Activated CD4-positive, alpha-beta T cell treated with anti-CD3 and anti-CD28 coated beads, Interleukin-2, amount 10 ng/mL, durations not matched to agents 24 days and 14 days (primary cell): ENCODE measurements at places on chromosomes 7 and 10. TPM values are rescaled to one million over a fixed set of nuclear protein-coding genes. Genes with fewer than 3 reads are reported as not detected.

Gene PTPRN2
- 0.31 and 0.33 TPM in 2 replicates for total RNA-seq

Gene ZNF804B
- total RNA-seq: not detected in 2 replicates

Gene LRRD1
- not detected in 2 replicates for total RNA-seq

Gene ACBD7
- 1.0 and 1.3 TPM in 2 replicates for total RNA-seq

Gene ZNF655
- total RNA-seq: 76.2 and 76.4 TPM in 2 replicates

Gene PLPP4
- total RNA-seq: not detected in 2 replicates

Gene CYP3A4
- not detected in 2 replicates for total RNA-seq

Gene ANKRD61
- total RNA-seq: 0.31 and 0.58 TPM in 2 replicates

Gene CALU
- 56.2 and 57.2 TPM in 2 replicates for total RNA-seq

Gene GTF2IRD1
- 1.4 and 2.7 TPM in 2 replicates for total RNA-seq

- DNase-seq: no peak
Measured at GRCh38 chr7:33872870-33873269, 32.5 kb upstream of the BMPER start.

DNA sequence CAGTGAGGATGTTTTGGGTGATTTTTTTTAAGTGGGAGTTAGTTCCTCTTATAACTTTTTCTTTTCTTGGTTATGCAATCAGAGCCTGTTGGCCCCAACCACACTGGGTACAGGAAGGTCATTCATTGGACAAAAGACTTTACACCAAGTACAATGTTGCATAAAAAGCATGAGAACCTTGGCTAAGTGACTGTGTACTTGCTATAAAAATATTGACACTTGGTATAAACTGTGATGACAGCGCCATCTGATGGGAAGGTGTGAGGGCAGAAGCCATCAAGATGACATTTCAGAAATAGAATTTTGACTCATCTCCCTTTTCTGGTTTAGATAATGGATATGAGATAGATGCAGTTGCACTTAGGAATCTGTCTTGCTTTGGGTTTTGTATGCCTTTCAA is 126.4 kb upstream of the CCDC6 start:
- DNase-seq: peak; percentile 79

DNA sequence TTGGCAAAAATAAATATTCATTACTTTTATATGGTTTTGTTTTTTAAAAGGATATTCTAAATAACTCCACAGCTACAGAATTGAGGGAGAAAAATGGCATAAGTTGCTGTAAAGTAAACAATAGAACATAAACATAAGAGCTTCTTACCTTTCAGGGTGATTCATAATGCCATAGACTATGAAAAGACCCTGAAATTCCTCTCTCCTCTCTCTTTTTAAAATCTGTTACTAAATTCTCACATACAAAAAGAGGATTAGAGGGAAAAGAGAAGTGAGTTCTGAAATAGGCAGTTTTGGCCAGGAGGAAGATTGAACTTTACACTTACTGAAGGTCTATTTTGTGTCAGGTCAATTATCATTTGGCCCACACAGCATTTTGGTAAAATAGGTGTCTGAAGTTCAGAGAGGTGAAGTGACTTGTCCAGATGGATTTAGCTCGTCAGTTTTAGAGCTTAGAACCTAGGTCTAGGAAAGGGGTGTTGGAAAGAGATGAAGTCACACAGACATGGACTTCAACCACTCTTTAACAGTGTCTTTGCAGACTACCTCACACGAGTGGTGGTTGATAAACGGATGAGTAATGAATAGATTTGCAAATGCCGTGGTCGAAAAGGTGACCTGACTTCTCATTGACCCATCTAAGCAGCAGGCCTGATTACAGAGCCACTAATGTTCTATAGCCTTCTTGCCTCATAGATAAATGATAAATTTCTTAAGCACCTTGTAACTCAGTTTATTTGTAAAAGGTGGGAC is 190.6 kb upstream of the CCDC6 start:
- DNase-seq: no peak

DNA sequence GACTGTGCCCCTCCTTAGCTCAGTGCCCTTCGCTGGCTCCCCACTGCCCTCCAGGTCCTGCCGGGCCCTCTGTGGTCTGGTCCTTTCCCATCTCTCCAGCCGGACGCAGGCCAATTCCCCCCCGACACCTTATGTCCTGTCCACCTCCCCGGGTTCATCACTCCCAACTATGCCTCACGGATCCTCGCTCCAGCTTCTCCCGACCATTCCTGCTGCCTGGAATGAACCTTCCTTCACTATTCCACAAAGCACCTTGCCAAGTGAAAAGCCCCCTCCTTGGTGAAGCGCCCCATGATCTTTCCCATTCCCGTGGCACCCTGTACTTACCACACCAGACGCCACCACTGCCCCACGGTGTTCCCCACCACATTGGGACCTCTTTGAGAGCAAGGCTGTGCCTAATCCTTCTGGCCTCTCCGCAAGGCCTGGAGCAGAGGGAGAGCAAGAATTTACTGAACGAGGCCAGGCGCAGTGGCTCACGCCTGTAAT is 47.2 kb downstream of the TMEM270 start:
- DNase-seq: no peak

- DNase-seq: no peak
Measured at GRCh38 chr10:73839276-73839966, 28.0 kb upstream of the NDST2 start.

DNA sequence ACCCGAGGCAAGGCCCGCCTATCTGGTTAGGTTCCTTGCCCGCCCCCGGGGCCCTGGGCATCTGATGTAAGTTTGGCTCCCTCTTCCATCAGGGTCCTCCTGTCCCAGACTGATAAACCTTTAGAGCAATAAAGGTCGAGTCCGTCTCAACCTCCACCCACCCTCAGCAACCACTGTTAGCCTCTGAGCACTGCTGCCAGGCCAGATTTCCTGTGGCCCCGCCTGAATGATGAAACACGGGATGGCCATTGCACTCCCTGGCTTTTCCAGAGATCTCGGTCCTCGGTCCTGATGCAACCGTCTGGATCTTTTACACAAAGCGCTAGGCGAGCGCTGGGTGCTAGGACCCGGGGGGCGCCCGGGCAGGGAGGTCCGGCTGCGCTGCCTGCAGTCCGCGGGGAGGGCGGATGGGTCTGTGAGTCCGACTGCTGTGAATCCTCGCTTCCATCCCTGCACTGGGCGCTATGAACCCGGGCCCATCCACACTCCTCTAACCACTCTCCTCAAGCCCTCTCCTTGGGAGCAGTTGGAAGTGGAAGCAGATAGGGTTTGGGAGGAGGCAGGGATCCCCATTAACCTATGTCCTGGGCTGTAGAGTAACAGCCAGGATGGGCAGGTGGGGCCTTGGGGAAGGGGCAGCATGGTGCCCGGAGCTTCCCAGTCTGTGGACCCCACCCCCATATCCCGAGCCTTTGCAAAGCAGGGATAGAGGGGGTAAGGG is 875 bp upstream of the DDIT4 start:
- peak; percentile 86 for DNase-seq

DNA sequence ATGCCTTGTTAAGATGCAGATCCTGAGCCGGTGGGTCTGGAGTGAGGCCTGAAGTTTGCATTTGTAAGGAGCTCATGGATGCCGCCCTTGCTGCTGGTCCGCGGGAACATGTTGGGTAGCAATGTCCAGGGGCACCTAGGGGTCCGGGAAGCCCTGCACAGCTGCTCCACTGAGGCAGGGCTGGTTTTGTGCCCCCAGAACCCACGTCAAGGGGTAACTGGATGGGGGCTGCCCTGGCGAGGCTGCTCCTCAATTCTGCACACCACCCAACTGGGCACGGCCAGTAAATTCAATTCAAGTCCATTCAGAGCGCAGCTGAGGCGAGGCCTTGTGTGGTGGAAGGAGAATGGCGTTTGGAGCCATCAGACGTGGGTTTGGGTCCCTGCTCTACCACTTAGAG is 246.3 kb upstream of the PITRM1 start:
- no peak for DNase-seq

GRCh38 chr7:135745703-135746312 is 2.8 kb downstream of the FAM180A start:
- no peak for DNase-seq

GRCh38 chr10:122132331-122132755 is 138.8 kb upstream of the BTBD16 start:
- DNase-seq: no peak

- no peak for DNase-seq
Measured at GRCh38 chr7:145313551-145313950, 477.7 kb upstream of the TPK1 start.

DNA sequence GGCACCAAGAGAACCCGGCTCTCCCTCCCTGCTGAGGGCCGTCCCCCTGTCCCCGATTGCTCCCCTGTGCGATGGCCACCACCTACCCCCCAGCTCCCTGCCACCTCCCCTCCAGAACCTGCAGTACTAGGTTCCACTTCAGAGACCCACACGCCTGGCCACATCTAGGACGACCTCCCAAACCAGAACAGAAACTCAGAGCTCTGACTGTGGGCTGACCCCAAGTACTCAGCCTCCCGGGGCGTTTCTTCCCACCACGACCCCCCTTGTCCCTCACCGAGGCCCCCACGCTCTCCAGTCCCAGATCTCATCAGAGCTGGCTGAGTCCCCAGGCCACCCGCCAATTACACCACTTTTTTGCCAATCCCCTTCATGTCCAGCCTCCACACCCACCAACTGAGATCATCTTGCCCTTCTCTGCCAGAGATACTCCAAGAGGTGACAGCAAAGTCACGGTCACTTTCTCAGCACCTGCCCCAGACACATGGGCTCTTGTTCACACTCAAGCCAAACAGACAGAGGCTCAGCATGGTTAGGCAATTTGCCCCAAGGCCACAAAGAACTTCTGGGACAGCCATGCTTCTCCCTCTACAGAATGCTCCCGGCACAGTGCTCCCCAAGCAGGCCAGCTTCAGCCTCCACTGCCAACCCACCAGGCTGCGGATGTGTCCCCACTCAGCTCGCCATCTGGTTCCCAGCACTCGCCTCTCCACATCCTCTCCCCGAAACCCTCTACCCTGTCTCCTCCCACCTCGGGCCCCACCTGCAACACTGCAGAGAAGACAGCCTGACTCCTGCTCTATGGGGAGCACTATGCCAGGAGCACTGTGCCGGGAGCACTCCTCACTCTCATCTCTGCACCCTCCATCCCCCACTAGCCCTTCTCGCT is 4.7 kb downstream of the TMEM120A start:
- DNase-seq: no peak

DNA sequence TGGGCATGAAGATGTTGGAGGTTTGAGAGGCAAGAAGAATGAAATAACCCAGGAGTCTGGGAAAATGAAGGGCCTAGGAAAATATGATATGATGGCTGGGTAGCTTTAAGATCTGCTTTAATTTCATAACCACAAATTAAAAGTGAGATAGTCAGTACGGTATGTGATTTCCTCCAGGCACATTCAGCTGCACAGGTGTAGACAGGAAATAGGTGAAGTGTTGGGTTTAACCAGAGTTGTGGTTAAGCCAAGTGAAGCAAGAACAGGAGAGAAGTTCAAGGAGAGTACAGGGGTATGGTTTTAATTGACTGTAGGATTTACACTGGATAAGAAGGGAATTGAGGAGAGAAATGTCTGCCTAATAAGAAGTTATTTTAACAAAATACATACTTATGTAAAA is 2.6 kb downstream of the PNLIPRP3 start:
- no peak for DNase-seq

- DNase-seq: no peak
Measured at GRCh38 chr7:46449743-46450142, 528.7 kb upstream of the IGFBP3 start.

- no peak for DNase-seq
Measured at GRCh38 chr7:1054438-1054837, 10.1 kb downstream of the GPR146 start.

GRCh38 chr7:55303220-55303619 is 61.9 kb upstream of the LANCL2 start:
- no peak for DNase-seq

- no peak for DNase-seq
Measured at GRCh38 chr7:139708541-139708940, 69.3 kb downstream of the HIPK2 start.

DNA sequence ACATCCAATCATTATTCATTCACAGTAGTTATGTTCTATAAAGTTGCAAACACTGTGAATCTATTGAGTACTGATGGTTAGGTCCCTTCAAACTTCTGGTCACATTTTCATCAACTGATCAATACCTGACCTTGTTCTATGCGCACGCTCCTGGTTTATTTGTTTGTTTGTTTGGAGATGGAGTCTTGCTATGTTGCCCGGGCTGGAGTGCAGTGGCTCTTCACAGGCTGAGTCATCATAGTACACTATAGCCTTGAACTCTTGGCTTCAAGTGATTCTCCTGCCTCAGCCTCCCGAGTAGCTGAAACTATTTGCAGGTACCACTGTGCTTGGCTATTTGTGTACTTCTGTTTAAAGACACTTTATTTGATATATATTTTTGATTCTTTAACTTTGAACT is 19.3 kb downstream of the SND1 start:
- DNase-seq: no peak

DNA sequence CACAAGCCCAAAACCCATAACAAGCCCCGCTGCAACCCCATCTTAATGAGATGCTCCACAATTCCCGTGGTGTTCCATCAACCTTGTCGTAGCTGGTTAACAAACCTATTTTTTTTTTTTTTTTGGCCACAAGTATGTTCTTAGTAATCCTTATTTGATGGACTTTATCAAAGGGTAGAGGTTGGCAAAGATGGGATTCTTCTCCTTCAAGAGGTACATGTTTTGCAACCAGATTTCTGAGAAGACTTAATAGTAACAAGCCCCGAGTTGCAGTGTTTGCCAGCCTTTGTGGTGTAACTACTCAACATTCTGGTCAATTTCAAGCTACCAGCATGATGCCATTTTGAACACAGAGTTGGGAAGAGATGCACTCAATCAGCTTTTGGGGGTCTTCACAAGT is 181.7 kb downstream of the NRP1 start:
- DNase-seq: no peak

DNA sequence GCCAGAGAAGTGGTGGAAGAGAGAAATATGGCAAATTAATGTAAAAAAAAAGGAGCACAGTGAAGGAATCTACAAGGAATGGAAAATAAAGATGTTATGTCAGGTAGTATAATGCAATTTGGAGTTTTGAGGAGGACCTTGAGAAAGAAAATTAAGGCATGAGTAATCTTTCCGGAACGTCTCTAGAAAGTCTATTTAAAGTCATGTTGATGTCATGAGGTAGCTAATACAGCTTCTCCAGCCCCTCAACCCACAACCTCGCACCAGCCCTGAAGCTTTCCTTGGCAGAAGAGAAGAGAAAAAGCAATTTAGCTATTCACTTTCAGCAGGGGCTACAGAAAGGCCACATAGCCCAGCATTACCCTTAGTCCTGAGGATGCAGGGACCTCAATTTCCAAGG is 22.5 kb downstream of the TRDMT1 start:
- DNase-seq: no peak
